ENCODE measurements at places on chromosomes 4 and X.

- DNase-seq: no peak
Measured at GRCh38 chrX:20032201-20032600, 41.3 kb upstream of the BCLAF3 start.

DNA sequence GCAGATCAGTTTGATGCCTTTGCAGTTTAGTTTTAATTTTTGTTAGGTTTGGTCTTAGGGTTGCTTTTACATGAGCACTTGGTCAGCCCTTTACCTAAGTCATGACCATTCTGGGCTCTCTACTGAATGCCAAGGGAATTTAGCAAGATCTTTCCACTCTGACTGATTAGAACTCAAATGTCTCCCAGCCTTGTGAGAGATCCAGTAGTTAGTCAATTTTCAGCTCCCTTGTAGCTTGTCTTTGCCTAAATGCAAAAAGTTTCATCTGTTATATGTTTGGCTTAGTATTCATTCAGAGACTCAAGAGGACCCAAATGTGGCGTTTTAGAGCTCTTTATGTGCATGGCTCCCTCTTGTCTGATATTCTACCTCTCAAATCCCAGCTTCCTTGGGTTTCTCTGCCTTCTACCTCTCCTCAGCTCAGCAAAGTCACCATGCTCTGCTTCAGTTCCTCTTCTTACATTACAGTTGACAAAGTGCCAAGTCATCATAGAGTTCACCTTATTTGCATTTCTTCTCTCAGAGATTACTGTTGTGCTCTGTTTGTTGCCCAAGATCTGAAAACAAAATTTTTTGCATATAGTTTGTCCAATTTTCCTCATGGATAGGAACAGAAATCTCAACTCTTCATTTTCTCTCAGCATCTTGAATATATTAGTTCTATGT, 17.5 kb upstream of the JAKMIP1 start:
- no peak for DNase-seq

DNA sequence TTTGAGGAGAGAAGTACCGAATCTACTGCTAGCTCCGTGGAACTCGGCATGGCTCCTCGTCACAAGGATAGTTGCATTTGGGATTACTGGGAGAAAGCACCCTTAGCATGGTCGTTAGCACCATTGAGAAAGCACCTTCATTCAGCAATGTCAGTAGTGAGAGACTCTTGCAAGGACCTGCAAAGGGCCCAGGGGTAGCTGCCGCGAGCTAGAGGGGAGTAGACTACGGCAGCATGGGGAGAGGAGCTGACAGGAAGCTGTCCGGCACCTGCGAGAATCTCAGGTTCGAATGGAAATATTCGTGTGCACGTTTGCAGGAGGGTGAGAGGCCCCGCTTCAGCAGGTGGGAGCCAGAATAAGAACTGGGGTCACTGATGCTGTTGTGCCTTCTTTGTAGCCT, 20.2 kb downstream of the TLR10 start:
- DNase-seq: no peak

DNA sequence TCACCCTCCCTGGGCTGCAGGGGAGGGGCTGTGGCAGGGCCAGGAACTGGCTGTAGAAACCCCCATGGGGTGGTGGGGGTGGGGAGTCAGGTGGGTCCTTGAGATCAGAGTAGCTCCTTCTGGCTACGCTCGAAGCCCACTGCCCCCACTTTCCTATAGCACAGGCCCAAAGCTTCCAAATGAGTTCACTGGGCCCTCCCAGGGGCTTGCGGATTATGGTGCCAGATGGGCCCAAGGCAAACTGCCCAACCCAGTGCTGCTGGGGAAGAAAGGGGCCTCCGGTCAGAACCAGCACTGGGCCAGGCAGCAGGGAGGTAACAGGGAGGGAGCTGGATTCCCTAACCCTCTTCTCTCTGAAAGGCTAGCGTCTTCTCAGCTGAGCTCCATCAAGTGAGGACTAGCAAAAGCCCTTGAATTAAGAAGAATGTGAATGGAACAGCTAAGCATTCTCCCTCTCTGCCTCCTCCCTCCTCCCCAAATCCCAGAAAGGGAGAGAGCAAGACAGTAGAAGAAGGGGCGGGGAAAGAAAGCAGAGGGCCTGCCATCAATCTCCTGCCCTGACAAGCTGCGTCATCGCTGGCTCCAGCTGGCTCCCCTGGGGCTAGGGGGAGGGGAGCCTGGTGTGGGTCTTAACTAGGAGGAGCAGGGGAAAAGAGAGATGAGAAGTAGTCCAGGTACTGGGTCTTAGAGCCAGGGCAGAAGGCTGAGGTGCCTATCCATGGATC, 34.7 kb downstream of the FRMPD3 start:
- peak; percentile 79 for DNase-seq

DNA sequence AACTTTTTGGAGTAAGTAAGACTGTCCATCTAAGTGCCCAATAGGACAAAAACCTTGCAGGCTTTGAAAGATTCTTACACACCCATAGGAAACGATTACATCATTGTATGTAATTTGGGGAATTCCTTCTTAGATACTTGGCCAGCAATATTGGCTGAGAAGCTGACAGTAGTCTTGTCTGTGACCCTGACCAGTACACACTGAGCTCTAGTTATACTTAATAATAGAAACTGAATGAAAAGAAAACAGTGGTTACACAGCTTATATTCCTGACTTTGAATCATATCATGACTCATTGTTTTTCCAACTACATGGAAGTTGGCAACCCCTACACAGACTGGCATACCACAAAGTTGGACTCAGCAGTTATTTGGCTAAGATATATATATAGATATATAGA, 7.1 kb upstream of the TLR2 start:
- DNase-seq: no peak

Data from right cardiac atrium (tissue), 5 donors.